ENCODE measurements at places on chromosomes 6 and 20.
A peak's percentile ranks its signal among the peaks of the same experiment; 100 is the strongest.

- no peak for DNase-seq
These were observed 364.9 kb upstream of the RSPO3 start for GRCh38 chr6:126753606-126754005.

DNA sequence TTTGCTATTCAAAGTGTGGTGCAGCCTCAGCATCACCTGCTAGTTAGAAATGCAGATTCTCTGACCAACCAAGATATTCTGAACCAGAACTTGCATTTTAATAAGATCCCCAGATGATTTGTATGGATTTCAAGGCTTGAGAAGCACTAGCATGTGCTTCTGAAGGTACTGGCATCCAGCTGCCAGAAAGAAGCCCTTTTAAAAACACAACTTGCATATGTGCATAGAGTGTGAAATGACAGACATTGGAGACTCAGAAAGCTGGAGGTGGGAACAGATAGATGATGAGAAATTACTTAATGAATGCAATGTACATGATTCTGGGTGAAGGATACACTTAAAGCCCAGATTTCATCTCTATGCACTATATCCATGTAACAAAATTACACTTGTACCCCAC lies 409.3 kb upstream of the SPTLC3 start:
- no peak for DNase-seq

DNA sequence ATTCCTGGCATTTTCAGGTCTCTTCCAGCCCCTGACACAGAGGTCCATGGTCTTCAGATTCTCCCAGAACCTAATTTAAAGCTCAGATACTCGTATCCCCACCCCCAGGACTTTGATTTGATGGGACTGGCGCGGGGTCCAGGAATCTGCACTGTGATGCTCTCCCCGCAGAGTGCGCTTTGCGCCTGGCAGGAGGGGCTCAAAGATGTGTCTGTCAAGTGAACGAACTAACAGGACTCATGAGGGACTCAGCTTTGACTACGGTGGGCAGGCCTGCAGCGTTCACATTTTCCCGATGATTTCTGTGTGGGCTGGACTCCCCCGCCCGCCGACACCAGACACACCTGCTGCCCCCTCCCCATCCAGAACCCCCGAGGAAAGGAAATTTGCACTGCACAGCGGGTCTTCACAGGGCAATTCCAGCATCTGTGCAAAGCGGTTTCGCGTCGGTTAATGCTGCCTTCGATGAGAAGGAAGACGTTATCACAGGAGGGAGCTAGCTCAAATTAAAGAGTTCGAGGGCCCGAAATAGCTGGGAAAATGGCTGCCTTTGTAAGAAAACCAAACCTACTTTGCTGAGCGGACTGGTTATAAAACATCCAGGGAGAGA lies 90.2 kb downstream of the ZDHHC14 start:
- DNase-seq = no peak

GRCh38 chr20:24720957-24721356 lies 228.1 kb upstream of the CST7 start:
- DNase-seq = no peak

DNA sequence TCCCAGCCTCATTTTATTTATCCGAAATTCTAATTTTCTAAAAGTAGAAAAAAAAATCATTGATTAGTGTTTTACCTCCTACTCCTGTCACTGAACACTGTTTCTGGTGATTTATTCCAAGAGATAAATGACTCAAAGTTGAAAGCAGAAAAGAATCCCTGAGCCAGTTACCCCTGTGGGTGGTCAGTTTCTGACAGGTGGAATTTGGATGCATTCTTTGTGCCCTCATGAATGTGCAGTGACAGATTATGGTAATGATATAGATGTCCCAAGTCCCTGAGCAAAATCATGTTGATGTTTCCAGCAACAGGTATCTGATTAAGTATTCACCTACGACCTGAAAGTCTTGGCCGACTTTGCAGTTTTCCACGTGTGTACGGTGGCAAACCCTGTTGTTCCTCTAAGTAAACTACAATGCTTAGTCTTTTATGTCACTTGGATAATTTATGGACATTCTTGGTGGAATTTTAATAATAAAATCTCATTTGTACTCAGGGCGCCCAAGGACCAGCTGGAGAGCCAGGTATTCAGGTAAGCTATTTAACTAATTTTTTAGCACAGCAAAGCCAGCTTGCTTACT lies 153.6 kb downstream of the COL9A1 start:
- no peak for DNase-seq

- DNase-seq = no peak
These were observed 826.2 kb upstream of the FLRT3 start for GRCh38 chr20:15163632-15164031.

DNA sequence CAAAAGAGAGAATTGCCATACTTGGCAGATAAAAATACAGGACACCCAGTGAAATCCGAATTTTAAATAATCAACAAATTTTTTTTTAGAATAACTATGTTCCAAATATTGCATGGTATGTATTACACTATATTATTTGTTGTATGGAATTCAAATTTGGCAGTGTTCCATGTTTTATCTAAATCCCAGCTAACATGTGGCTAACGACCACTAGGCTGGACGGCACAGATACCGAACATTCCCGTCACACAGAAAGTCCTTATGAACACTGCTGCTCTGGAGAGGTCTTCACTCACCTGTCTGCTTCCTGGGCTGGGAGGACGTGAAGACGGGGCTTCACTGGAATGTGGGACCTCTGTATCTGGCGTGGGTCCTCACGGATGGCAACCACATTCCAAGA lies 32.8 kb downstream of the SNX5 start:
- no peak for DNase-seq

- no peak for DNase-seq
These were observed 98.7 kb upstream of the FAM8A1 start for GRCh38 chr6:17501442-17501841.

DNA sequence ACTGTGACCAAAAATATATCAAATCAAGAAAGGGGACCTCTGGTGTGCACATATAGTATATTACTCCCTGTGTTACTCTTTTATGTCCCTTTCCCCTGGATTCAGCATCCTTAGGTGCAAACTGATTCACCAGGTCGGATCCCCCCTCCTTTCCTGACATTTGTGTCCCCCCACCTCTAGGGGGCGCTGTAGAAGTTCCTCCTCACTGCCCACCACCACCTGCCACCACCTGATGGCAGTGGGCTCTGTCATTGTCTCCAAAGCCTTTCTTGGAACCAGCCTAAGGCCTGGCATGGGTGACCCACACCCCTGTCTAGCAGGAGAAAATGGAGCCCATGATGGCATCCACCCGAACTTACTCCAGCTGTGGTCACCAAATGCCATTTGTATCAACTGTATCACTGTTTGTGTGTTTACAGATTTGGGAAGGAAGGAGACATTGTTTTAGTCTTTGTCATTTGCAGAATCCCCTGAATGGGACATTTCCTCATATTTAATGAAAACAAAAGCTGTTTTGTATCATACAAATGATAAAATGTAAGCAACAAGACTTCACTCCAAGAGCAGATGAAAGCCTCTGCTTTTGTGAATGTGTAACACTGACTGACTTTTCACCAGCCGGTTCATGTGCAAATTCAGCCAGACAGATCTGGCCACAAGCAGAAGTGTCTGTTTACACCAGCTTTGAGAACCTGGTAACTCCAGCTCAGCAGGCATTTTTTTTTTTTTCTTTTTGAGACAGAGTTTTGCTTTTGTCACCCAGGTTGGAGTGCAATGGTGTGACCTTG lies 66.2 kb downstream of the ARMC2 start:
- DNase-seq = peak; percentile 45

DNA sequence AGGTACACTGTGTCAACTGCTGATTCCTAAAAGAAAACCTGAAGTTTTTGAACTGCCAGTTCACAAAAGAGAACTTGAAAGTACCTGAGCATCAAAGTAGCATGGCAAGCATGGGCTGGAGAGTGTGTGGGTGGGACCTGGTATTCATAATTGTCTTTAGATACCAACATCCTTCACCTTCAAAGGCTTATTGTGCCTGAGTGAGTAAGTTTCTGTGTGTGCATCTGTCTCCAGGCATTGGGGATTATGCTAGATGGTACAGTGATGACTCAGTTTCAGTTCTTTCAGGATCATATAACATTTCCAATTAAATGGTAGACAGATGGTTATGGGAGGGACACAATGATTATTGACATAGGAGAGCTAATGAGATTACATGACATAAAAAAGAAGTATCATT lies 238.5 kb downstream of the ZFAND3 start:
- peak; percentile 51 for DNase-seq

- DNase-seq = peak; percentile 60
These were observed 9.0 kb downstream of the ATF6B start for GRCh38 chr6:32118782-32119628.

DNA sequence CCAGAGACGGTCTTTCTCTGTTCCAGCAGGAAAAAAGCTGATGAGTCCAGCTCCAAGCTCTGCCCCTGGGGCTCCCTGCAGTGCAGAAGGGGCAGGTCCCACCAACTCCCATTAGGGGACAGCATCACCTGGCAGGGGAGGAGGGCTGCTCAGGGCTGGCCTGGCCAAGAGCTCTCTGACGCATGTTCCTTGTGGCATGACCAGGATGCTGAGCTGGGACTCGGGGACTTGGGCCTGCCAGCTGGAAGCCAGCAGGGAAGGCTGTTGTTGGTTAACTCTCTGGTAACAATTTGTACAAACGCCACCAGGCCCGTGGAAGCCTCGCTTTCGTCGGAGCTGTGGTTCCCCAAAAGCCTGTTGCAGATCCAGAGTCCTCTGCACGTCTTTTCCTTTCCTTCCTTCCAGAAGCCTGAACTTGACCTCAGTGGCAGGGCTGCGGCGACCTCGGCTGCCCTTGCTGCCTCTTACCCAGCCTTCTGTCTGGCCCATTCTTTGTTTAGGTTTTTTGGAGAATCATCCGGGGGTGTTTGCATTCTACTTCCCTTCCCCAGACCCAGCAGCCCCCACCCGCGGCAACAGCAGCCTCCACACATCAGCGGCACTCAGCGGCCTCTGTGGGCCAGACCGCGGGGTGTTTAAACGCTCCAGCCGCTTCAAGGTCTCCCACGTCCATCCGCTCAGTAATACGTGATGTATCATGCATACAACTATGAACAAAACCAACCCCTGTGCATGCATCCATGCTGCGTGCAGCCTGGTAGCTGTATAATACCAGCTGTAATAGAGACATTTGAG lies 63.3 kb downstream of the GNAS-AS1 start:
- DNase-seq = no peak

DNA sequence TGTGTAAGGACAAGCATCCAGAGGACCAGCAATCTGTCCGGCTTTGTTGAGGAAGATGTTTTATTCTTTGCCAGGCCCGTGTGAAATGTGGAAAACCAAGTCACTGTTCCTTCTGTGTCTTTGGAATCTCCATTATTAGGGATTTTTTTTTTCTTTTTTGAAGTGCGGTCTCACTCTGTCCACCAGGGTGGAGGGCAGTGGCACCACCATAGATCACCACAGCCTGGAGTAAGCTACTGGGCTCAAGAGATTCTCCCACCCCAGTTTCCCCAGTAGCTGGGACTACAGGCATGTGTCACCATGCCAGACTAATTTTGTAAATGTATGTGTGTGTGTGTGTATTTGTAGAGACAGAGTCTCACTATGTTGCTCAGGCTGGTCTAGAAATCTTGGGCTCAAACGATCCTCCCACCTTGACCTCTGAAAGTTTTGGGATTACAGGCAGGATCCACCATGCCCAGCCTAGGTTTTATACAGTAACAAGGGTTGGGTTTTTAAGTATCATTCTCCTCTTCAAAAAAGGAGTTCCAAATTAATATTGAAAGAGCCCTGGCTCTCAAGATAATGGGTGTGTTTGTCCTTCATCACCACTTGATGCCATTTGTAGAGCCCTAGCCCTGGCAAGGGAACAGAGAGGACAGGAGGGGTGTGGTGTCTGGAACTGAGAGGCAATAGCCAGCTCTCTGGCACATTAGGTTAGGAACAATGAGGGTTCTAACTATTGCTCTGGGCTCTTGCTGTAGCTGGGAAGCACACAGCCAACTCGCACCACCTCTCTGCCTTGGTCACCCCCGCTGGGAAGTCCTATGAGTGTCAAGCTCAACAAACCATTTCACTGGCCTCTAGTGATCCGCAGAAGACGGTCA lies 3.1 kb downstream of the LAMP5 start:
- DNase-seq = no peak

DNA sequence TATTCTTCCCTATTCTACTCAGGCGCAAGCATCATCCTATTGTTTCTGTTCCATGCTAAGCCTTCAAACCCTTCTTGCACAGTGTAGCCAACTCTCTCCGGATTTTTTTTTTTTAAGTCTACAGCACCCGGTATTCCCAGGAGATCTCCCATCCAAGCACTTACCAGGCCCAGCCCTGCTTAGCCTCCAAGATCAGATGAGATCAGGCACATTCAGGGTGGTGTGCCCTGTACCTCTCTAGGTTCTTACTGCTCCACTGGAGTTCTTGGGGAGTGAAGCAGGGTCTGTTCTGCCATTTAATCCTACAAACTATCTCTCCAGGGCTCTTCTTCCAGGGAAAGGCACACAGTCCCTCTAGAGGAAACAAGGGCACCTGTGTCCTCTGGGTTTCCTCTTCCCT lies 14.9 kb upstream of the NUP153 start:
- no peak for DNase-seq

DNA sequence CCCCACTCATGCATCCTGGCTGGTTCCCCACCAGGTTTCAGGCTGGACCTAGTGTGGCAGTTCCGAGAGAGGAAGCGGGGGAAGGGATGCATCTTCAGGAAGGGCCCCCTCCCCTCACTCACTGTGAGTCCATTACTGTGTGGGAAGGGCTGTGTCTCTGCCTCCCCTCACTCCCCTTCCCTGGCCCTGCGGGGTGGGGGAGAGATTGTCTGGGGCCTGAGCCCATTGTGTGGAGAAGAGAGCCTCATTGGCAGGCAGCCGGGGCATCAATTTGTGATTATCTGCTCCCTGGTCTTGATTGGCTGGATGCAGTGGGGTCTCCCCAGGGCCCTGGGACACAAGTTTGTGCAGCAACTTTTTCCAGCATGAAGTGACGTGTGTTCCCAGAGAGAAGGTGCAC lies 4.1 kb upstream of the MYT1 start:
- DNase-seq = no peak

DNA sequence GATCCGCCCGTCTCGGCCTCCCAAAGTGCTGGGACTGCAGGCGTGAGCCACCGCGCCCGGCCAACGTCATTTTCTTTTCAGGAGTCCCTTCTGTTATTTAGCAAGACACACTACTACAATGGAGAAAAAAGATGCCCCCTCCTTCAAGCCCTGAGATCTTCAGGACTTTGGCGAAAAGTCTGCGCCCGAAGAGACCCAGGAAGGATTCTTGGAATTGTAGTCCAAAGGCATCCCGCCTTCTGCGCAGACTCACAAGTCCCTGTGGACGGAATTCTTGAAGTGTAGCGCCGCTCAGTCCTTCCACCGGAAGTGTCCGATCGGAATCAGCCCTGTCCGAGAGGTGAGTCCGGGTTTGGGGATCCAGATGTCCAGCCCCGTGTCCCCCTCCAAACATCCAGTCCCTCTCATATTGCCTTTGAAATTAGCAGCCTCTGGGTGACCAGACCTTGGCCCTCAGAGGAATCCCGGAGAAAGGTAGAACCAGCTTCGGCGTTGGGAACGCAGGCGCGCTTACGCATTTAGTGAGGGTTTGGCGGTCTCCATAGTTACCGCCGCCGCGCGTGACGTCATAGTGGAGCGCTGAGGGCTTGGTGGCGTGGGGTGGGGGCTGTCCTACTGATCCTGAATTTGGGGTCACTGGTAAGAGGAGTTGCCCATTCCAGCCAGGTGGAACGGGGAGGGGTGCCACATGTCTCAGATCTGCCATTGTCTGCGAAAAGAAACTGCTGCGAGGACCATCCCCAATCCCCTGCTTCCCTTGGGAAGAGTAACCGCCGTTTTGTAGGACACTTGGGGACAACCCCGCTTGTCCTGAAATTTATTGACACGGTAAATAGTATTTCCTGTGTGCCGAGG lies 490 bp downstream of the ZNF165 start:
- DNase-seq = peak; percentile 90
